Substantia nigra (tissue), 51 donors: ENCODE measurements at places on chromosomes 16 and 17.

DNA sequence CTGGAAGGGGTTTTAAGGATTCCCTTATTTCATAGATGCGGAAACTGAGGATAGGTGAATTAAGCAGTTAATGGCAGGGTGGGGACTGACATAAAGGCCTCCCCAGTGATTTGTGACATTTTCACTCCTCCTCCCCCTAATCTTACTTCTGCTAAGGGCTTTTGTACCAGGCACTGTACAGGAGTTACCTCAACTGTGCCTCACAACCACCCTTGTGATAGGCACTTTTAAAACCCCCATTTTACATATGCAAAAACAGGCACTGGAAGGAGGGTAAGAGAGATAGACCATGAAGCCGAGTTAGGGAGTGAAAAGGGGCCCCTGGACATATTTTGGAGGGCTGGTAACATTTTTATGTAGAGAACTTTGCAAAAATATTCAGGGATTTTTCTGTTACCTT, 862 bp upstream of the GDE1 start:
- DNase-seq, result no peak

DNA sequence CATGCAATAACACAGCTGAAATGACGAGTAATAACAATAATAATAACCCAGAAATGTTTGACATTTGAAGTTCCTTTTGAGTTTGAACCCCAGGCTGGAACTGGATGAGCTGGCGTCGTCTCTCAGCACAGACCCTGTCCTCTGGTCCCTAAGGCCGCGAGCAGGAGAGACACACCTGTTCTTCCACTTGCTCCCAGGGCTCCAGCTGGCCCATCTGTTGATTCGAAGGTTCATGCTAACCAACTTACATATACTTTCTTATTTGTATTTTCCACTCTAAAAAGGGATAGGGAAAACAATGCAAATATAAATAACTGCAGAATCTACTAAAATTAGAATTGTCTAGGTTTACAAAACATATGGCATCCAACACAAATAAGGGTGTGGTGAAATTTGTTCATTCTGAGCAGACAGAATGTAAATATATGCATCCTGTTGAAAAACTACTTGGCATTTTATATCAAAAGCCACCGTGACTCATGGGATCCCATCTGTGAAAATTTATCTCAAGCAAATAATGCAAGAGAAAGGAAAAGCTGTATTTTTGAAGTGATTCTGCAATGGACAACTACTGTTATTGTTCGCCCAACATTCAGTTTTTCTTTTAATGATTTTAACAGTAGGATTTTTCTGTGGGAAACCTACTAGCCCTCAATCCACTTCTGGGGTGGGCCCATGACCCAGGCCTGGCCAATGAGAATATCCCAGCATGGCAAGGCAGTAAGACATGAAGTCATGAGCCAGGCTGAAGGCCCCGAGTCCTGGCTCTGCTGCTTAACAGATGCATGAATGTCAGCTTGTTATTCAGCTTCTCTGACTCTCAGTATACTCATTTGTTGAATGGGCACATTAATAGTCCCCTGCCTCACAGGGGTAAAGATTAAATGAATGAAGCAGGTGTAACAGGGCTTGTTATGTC, 13.2 kb upstream of the RGS9 start:
- no peak for DNase-seq

- DNase-seq, result no peak
Measured at GRCh38 chr17:59714255-59714654, 6.8 kb downstream of the VMP1 start.

DNA sequence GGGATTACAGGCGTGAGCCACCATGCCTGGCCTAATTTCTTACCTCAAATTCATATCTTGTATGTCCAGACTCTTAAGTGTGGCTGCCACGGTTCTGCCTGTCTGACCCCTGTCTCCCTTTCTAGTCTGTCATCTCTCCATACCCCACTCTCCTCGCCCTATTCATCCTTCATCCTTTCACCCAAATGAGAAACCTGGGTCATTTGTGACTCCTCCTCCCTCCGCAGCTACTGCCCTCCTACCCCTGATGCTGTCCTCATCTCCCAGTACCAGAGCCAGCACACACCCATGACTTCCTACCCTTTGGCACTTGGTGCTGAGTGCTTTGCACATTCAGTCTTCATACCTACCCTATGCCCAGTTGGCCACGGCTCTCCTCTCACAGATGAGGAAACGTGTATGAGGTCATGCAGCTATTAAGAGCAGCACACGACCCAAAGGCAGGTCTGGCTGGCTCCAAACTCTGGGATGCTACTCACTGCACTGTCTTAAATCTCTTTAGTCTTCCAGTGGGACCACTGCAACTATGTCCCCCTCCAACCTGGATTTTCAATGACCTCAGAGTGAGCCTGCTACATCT, 1.6 kb downstream of the SPATA32 start:
- DNase-seq, result no peak

DNA sequence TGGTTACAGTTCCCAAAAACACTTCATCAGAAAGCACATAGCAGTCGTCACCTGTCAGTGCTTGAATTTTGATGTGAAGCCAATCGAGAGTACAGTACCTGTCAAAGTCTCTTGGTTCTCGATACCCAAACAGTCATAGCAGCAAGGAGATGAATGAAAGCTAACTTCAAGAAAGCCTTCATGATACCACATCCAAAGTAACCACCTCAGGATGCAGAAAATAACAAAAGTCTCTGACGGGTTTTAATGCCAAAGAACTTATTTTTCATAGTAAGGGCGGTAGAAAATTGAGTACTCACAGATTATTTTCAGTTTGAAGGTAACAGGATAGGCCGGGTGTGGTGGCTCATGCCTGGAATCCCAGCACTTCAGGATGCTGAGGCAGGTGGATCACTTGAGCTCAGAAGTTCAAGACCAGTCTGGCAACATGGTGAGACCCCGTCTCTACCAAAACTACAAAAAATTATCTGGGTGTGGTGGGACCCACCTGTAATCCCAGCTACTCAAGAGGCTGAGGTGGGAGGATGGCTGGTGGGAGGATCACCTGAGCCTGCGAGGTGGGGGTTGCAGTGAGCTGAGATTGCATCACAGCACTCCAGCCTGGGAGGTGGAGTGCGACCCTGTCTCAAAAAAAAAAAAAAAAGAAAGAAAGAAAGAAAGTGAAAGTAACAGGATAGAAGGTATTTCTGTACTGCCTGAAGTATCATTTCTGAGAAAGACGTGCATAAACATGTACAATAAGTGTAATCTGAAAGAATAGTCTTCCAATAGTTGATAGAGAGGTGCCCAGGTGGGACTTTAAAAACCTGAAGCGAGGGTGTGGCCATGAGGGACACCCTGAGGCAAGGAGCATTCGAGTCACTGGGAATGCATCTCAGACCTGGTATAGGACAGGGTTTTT, 15.4 kb downstream of the MFSD11 start:
- DNase-seq, result no peak

- no peak for DNase-seq
Measured at GRCh38 chr17:10087355-10087754, 111.1 kb downstream of the GAS7 start.

DNA sequence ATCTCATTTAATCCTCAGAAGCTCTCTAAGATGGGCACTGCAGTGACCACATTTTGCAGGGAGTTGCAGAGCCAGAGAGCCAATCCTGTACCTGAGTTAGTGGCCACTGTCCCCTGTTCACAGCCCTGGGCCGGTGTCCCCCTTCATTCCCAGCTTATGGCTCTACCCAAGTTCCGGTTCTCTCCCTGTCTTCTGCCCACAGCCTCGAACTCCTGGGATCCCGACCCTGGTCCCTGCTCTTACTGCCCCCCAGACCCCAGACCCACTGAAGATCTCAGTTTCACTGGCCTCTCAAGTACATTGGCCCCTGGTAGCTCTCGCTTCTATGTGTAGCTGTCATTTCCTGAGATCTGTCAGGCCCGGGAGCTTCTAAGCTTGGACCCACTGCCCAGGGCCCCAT, 12.2 kb downstream of the ASGR2 start:
- no peak for DNase-seq
